ENCODE measurements at places on chromosomes 13 and 19.

GRCh38 chr13:40379794-40380578 lies 286.5 kb downstream of the FOXO1 start:
- DNase-seq: no peak

GRCh38 chr13:113320226-113320875 lies 23.3 kb downstream of the LAMP1 start:
- no peak for DNase-seq

- DNase-seq: no peak
These were observed 300.3 kb downstream of the MYO16 start for GRCh38 chr13:108929532-108930206.

DNA sequence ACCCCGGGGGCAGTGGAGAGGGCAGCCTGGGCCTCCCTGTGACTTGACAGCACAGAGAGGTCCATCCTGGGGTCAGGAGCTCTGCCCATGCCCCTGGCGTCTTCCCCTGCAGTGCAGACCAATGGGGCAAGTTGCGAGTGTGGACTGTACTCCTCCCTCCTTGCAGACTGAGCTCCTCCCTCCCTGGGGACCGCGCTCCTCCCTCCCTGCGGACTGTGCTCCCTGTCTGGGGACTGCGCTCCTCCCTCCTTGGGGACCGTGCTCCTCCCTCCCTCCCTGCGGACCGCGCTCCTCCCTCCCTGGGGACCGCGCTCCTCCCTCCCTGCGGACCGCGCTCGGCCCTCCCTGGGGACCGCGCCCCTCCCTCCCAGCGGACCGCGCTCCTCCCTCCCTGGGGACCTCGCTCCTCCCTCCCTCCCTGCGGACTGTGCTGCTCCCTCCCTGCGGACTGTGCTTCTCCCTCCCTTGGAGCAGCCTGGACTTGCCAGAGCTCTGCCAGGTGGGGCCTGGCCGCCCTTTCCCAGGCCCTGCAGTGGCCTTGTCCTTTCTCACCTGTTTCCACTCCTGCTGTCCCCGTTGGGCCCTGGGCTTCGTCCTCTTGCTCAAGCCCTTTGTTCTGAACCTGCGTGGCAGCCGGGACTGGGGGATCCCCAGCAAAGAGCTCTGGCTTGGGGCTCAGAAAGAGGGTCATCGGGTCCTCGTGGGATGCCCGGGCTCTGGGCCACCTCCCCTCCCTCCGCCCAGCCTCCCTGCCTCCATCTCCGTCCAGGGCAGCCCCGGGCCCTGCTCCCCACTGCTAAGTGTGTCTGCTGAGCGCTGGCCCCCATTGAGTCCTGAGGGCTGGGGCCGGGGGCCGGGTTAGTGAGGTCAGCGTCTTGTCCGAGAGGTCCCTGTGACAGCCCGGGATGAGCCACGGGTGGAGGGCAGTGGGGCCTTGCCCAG lies 6.8 kb downstream of the GAMT start:
- no peak for DNase-seq

Data from muscle of leg (tissue), 16 donors.